AG09309 (cell line): ENCODE measurements at places on chromosomes 4 and X.

- peak; percentile 47 for DNase-seq
Observed at GRCh38 chr4:169604131-169604900, 8.1 kb downstream of the NEK1 start.

DNA sequence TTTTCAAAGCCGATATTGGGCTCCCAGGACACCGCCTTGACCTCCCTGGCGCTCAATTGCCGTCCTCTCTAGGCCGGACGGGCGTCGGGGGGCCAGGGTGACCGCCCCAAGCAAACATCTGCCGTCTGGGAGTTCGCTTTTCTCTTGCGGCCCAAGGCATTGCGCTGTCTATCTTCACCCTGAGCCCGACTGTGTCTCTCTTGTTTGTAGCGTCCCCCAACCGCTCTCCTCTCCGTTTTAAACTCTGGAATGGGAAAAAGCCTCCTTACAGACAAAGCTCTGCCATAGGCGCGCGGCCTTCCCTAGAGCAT lies 551 bp upstream of the ARX start:
- DNase-seq: no peak

DNA sequence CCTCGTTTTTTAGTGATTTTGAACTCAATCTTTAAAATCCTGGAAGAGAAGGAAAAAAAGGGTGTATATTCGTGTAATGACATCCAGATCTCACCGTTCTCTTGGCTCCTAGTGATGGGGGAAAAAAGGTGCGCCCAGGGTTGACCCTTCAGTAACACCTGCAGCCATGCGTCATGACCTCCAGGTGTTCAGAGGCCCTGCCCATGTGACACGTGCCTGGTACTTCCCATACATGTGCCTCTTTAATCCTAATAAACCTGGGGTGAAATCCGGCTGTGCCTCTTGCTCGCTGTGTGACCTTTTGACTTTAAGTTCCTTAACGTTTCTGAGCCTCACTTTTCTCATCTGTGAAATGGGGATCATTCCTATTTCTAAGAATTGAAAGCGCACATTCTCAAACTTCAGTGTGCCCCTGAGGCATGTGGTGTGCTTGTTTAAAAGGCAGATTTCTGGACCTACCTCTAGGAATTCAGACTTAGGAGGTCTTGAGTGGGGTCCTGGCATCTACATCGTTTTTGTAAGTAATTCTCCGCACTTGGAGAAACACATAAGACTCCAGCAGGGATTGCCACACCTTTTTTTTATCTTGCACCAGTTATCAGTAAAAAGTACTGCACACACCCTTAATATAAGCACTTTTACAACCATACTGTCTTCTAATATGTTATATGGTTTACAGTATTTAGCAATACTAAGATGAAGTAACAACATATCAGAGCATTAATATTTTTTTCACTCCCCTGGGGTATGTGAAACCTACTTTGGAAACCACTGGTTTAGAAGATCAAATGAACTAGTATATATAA lies 90.1 kb downstream of the RELL1 start:
- DNase-seq: no peak

GRCh38 chr4:27568236-27568951 lies 707.8 kb downstream of the STIM2 start:
- no peak for DNase-seq

- DNase-seq: no peak
Observed at GRCh38 chr4:113880240-113881028, 99.0 kb downstream of the ARSJ start.

GRCh38 chr4:85142451-85142850 lies 176.0 kb upstream of the WDFY3 start:
- DNase-seq: no peak

GRCh38 chrX:97290199-97290598 lies 406.5 kb downstream of the RPA4 start:
- no peak for DNase-seq

DNA sequence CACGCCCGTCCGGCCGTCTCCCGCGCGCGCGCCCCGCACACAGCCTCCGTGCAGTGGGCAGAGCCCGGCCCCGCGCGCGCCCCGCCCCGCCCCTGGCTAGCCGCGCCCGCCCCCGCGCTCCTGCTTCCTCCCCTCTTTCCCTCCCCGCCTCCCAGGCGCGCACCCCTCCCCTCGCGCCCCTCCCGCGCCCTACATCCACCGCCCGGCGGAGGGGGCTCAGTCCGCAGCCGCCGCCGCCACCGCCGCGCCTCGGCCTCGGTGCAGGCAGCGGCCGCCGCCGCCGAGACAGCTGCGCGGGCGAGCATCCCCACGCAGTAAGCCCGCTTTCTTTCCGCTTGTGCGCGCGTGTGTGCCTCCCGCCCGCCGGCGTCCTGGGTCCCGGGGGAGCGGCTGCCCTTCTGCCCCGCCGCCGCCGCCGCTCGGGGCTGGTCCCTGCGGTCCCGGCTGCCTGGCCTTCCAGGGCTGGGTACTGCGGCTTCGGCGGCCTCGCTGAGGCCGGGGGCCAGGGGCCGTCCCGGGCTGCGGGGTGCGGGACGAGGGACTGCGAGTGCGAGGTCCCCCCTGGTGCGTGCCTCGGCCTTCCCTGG lies at the start of gene FHL1:
FHL1 (plus strand) TSS at position 219 of the 587 bp plus-strand sequence.
- no peak for DNase-seq

DNA sequence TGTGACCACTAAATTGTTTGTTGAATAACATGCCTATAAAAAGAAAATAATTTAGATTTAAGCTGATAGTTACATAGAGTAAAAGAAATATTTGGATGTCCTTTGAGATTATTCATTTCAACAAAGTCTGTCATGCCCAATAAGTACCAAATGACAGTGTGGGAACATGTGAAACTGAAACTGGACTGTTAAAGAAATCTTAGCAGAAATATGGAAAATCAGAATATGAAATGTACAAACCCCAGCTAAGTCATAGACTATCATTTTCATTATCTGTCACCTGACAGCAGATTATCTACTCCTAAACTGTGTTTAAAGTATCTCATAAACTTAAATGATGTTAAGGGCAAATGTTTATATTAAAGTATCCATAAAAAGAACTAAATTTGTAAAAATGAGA lies 437.8 kb upstream of the FAM241A start:
- no peak for DNase-seq

DNA sequence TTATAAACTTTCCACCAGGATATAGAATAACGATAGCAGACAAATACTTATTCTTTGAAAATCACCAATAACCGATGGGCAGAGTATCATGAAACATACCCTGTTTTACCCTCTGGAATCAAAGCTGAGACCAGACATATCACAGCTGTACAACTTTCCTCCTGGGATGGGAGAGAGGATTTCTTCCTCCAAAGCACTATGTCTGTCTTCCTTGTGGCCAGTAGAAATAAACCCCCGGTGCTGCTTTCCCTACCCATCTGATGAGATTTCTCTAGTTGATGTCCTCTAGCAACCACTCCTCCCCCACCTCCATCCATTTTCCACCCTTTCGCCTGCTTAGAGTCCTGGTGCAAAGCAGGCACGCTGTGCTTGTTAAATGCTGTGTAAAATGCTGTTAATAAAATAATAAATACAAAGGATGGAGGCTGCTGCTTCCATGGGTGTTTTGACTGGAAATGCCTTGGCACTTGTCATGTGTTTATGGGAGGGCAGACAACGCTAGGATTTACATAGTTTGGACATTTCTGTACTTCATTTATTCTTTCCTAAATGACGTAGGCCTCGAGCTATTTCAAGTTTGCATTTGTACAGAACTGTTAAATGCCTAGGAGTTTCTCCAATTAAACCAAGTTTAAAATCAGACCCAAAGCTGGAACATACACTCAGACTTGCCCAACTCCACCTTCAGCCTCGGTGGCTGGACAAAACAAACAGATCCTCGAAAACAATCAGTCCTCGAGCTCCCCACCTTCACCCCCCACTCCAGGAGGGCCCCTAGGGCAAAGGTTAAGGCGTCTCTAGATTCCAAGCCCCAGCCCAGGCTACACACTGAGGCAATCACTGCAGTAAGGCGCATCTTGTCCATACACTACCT lies 10.1 kb downstream of the BCOR start:
- no peak for DNase-seq

GRCh38 chr4:107733431-107733925 lies 13.4 kb upstream of the PAPSS1 start:
- no peak for DNase-seq

DNA sequence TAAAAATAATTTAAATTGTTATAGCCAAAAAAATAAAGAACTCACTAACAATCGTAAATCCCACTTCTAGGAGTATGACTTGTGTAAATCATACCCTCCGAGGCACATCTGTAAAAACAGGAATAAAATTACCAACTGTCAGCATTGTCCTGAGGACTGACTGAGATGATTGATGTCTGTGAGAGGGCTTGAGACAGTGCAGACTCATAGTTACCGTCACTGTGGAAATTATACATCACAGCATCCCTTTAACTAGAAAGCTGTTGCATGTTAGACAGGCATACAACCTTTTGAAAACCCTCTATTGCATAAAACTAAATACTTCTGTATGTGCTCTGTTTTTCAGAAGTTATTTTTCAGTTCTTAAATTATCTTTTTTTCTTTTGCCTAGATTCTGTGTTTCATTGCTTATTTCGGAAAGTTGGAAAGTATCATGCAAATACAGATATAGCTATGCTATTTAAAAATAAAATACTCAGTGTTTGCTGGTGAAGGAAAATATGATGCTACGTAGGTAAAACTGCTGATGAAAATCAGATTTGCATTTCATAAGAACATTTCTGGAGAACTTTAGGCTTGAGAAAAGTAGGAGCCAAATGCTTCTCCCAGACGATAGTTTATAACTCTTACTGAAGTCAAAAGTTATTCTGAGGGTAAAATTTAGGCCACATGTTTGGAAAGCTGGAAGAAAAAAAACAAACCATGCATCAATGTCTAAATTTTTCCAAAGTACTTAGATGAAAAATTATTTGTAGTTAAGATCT lies 13.6 kb upstream of the RBPJ start:
- no peak for DNase-seq

DNA sequence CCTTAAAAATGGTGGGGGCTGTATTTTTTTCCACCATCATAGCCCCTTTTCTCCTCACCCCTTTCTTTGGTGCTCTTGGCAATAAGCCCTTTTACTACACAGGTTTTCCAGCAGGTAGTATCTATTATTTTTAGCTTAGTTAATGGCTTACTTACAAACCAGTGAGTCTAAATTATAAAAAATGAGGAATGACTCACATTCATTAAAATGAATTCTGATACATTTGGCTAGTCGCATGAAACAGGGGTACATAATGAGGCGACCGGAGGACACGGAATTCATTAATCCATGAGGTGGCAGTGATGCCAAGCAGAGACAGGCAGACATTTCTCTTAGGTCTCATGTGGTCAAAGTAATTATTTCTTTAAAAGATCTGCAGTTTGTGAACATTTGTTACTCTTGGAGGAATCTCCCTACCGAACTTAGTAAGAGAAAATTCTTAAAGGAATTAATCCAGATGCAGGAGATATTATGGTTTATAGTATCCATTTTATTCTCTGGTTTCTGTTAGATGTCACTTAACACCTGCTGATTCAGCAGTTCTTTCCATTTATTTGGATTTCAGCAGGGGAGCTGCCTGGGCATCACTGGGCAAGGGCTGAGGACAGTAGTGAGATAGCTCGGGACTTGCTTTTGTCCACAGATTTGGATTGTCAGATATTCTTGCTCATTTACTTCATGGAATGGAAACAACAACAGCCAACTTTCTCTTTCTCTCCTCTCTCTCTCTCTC lies 575.0 kb upstream of the NR3C2 start:
- DNase-seq: no peak

DNA sequence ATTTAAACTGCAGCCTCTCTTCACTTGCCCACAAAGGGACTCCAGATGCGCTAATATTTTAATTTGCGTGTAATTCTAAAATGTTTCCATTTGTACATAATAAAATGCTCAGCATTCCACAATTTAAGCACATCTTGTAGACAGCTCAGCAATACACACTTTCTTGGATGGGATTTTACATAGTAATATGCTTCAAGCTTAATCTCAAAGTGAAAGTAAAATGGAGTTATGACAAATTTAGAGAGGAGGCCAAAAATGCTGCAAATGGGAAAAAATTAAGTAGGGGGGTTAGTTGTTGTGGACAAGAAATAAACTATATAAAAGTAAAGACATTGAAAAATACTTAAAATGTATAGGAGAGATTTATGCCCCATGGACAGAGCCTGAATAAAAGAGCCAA lies 149.1 kb downstream of the FBXO8 start:
- DNase-seq: no peak

DNA sequence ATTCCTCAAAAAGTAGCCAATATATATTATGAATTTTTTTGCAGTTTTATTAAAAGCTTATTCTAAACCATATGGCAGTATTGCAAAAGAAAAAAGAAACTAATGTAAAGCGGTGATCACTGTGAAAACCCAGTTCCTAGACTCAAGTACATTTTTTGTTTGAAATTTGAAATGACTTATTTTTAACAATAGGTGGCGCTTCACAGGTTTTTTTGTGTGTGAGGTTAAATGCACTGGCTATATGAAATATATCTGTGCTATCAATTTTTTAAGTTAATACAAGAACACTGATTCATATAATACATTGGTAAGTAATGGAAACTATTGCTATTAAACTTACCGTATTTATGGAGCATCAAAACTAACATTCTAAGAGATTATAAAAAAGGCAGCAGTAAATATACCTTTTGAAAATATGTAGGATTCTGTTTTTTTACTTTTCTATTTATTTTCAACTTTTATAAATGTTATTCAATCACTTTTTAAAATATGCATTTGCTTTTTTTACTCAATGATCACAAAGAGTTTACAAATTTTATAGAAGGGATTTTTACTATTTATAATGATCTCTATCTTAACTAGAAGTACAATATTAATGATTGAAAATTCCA lies 5.6 kb upstream of the SPRY1 start:
- no peak for DNase-seq

DNA sequence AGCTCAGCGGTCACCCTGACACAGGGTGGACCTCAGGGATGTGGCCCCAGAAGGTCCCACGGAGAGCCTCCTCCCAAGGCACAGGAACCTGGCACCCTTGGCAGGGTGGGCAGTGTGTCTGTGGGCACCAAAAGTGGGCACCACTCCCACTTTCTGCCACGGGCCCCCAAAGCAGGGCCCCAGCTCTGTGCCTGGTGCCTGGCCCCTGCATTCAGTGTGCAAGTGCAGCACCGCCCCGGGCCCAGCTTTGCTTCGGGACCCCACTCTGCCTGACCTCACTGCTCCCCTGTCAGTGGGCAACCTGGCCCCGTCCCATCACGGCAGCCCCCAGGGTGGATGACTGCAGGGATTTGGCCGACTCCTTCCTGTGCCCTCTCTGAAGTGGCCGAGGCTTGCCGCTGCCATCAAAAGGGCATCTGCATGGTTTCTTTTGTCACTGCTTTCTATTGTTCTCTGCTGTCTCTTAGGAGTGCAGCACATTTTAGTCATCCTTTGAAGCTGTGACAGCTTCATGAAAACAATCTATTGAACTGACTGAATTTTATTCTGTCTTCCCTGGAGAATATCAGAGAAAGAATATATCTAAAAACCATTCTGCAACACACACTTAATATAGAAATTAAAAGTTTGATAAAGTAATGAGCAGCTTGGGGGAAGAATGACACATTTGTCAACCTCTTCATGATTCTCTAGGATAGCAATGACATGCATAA lies 302.4 kb downstream of the FAM47B start:
- DNase-seq: no peak
